ENCODE measurements at places on chromosomes 12 and 14. TPM values are rescaled to one million over a fixed set of nuclear protein-coding genes. Genes with fewer than 3 reads are reported as not detected.

The CCDC196 gene
- not detected for total RNA-seq

The KLHL33 gene
- 0.36 TPM for total RNA-seq

The SLC17A8 gene
- not detected for total RNA-seq

The COX8C gene
- not detected for total RNA-seq

The ACSM4 gene
- not detected for total RNA-seq

DNA sequence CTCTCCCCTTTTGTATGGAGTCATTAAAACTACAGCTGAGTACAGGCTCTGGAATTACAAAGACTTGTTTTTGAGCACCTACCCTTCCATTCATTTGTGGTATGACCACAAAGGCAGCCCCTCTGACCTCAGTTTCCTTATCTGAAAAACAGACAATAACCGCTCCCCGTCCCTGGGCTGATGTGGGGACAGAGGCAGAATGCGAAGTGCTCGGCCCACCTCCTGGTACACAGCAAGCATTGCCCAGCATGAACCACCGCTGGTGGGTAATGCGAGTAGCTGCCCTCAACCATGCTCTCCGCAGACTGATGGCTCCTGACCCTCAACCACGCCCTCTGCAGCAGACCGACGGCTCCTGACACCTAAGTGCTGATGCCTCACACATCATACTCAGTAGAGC is 22.4 kb downstream of the P2RX2 start:
- H3K36me3 ChIP-seq: peaks cover 18% of the 10 kb centered on the region
- no peaks in the 10 kb centered on the region for H3K27me3 ChIP-seq
- H3K4me3 ChIP-seq: no peak overlapping the region
- peak; percentile 80 for DNase-seq
- no peak overlapping the region for H3K27ac ChIP-seq

- H3K27me3 ChIP-seq: peaks cover 23% of the 10 kb centered on the region
- H3K4me1 ChIP-seq: peaks cover 6% of the 10 kb centered on the region
- peak; percentile 76 for DNase-seq
- H3K36me3 ChIP-seq: no peaks in the 10 kb centered on the region
- H3K27ac ChIP-seq: no peak overlapping the region
Observed at GRCh38 chr12:54463034-54463433, 10.4 kb downstream of the GTSF1 start.

DNA sequence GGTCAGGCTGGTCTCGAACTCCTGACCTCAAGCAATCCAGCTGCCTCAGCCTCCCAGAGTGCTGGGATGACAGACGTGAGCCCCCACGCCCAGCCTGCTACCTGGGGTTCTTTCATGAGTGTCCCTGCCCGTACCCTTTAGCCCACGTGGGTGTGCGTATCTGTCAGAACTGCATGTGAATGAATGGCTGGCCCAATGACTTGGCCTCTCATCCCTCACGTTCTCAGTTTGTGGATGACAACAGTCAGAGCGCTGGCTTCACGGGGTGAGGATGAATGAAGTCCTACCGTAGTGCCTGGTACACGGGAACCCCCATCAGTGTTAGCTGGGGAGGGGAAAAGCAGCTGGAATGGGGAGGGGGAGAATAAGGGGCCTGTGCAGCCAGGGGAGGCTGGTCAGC is 16.1 kb upstream of the ZDHHC22 start:
- no peak overlapping the region for H3K4me3 ChIP-seq
- no peak for DNase-seq
- no peak overlapping the region for H3K27ac ChIP-seq
- peaks cover 3% of the 10 kb centered on the region for H3K4me1 ChIP-seq
- H3K27me3 ChIP-seq: peaks cover 18% of the 10 kb centered on the region

DNA sequence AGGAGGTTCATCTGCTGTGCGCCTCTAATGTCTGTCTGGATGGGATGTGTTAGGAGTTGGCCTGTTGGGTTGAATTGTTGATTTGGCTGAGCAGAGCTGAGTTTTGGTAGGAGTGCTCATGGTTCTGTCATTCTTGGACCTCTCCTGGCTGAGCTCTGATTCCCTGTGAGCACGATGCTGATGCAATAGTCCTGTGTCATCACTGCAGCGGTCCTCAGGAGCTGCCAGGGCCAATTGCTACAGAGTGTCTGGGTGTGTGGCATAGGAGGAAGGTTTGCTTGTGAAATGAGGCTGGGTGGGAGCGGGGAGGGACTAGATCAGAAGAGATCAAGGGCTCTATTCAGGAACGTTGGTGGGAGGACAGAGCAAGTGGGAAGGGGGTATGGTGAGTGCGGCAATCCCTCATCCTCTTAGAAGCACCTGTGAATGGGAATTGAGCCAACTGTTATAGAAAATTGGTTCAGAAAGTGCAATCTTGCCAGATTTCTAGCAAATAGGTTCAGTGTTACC is 21.2 kb downstream of the PEX5 start:
- peaks cover 49% of the 10 kb centered on the region for H3K36me3 ChIP-seq
- DNase-seq: no peak
- H3K27me3 ChIP-seq: no peaks in the 10 kb centered on the region
- H3K4me1 ChIP-seq: no peaks in the 10 kb centered on the region

DNA sequence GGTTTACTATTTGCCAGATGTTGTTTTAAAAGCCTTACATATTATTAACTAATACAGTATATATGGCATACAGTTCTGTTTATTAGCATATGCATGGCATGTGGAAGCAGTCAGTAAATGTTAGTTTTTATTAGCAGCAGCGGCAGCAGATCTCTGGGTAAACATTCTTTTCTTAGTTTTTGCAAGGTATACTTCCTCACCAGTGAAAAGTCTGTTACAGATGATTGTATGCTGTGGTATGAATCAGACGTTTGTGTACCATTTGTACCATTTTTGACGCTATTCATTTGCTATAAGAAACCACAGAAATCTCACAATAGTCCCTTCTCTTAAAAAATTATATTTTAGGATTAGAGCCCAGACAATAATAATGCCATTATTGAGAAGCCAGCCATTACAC is 17.8 kb downstream of the STK38L start:
- no peaks in the 10 kb centered on the region for H3K27me3 ChIP-seq
- H3K4me1 ChIP-seq: peaks cover 17% of the 10 kb centered on the region
- H3K27ac ChIP-seq: no peak overlapping the region
- no peak overlapping the region for H3K4me3 ChIP-seq

- no peaks in the 10 kb centered on the region for H3K27me3 ChIP-seq
- DNase-seq: no peak
- H3K27ac ChIP-seq: no peak overlapping the region
- H3K4me3 ChIP-seq: no peak overlapping the region
- no peaks in the 10 kb centered on the region for H3K4me1 ChIP-seq
Observed at GRCh38 chr12:41452838-41453407, 264.8 kb downstream of the PDZRN4 start.

DNA sequence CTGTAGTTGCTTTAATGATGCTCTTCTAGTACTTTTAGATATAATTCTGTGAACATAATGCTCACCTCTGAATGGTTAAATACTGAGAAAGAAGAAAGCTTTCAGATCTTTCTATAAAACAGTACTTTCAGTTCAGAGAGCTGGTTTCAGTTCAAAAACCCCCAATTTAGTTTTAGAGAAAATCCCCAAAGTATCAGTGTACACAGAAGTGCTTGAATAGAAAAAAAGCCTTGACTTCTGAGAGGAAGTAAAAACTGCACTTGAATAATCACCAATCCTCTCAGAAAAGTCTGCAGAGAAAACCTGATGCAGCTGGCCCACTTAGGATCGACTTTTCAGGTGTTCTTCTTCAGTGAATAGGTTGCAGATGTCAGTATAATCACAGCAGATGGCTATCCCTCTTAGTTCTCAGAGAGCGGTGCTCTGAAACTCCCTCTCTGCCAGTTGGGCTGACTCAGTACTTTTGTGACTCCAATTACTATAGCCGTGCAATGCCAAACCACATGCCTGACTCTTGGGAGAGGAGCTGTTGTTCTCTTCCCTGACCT is 616.3 kb downstream of the LRFN5 start:
- no peaks in the 10 kb centered on the region for H3K27me3 ChIP-seq
- peak overlapping the region; percentile 34 for H3K4me3 ChIP-seq
- peaks cover 25% of the 10 kb centered on the region for H3K4me1 ChIP-seq

GRCh38 chr14:33393231-33393894 is 454.7 kb downstream of the NPAS3 start:
- no peak overlapping the region for H3K4me3 ChIP-seq
- no peaks in the 10 kb centered on the region for H3K27me3 ChIP-seq
- no peaks in the 10 kb centered on the region for H3K36me3 ChIP-seq
- H3K4me1 ChIP-seq: no peaks in the 10 kb centered on the region
- DNase-seq: no peak
- H3K27ac ChIP-seq: no peak overlapping the region
